ENCODE measurements at places on chromosomes 7 and 10.

DNA sequence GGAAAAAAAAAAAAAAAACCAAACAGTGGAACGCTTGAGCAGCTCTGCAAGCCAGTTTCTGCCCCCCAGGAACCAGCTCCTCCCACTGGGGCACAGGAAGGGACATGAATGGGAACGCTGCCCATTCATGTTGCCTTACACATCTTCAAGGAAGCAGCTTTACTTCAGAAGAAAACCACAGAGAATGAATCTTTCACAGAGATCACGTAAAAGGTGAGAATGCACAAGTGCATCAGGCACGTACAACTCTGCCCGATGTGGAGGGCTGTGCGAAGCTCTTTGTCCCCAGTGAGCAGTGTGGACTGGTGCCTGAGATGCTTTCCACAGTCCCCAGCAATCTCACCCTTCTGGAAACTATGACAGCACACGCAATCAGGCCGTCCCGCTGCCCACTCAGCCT lies 106.2 kb downstream of the DLG5 start:
- no peak for DNase-seq

GRCh38 chr7:17233603-17234002 lies 64.8 kb upstream of the AHR start:
- no peak for DNase-seq

- no peak for DNase-seq
These were observed 147.8 kb upstream of the KLF14 start for GRCh38 chr7:130881799-130882141.

DNA sequence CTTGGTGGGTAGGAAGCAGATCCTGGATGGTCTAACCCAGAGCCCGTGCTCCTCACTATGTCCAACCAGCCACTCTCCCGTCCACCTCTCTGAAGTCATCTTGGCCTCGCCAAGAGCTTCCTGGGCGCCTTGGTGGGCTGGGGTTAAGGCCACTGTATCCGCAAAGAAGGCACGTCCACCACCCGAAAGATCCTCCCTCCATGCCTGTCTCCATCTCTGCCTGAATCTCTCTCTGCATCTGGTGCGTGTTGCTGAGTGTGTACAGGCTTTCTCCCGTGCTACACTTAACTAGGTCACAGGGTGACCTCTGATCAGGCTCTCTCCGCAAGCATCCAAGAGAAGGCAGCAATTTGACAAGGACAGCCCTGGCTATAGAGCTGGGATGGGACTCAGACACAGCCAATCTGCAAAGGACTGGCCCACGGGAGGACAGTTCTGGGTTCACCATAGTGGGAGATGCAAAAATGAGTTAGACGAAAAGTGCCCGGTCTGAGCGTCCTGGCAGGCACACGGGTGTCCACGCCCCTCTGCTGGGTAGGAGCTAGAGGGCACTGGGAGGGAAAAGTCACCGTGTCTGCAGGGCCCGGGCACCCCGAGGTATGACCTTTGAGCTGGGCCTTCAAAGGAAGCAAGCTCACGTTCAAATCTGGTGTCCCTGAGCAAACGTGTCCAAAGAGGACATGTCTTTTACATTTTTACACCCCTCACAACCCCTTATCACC lies 9.4 kb upstream of the RFC2 start:
- no peak for DNase-seq

GRCh38 chr10:93565446-93565845 lies 1.0 kb upstream of the FFAR4 start:
- no peak for DNase-seq

DNA sequence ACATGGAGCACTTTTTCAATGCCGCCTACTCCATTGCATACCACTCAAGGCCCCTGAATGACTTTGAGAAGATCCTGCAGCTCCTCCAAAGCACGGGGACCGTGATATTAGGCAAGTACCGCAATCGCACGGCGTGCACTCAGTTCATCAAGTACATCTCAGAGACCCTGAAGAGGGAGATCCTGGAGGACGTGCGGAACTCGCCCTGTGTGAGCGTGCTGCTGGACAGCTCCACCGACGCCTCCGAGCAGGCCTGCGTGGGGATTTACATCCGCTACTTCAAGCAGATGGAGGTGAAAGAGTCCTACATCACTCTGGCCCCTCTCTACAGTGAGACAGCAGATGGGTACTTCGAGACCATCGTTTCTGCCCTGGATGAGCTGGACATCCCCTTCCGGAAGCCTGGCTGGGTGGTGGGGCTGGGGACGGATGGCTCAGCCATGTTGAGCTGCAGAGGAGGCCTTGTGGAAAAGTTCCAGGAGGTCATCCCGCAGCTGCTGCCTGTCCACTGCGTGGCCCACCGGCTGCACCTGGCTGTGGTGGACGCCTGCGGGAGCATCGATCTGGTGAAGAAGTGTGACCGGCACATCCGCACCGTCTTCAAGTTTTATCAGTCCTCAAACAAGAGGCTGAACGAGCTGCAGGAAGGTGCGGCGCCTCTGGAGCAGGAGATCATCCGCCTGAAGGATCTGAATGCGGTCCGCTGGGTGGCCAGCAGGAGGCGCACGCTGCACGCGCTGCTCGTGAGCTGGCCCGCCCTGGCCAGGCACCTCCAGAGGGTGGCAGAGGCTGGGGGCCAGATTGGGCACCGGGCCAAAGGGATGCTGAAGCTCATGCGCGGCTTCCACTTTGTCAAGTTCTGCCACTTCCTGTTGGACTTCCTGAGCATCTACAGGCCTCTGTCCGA lies 12.7 kb upstream of the ATP6V0E2 start:
- no peak for DNase-seq

DNA sequence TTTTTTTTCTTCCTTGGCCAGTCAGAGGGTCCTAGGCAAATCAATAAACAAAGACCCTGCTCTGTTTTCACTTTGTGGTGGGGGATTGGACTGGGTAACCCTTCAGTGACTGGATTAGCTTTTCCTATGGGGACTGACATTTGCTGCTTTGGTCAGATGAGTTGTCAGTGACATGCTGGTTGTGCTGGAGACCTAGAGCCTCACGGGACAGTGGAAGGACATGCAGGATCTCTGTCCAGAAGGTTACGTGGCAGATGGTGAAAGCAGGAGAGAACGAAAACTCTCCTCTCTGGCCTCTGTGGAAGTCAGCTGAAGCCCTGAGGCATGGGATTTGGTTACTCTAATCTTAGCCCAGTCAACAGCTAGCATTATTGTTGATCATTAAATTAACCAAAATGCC lies 90.0 kb upstream of the BMPER start:
- no peak for DNase-seq

- no peak for DNase-seq
These were observed 33.5 kb upstream of the CPN1 start for GRCh38 chr10:100114976-100115770.

DNA sequence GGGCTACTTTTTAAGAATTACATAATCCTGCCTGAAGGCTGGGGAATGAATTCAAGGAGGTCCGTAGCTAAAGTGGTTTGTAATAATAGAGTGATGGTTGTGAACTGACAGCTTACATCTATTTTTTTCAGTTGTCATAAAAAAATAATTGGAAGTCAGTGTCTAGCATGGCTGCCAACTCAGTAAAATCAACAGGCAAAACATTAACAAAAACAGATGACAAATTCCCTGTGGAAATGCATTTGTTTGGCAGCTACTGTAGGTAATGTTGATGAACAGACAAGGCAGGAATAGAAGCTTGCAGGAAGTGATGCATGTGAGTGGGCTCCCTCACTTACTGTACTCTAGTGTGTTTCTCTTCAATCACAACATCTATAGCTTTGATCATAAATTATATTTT lies 766.0 kb upstream of the POT1 start:
- no peak for DNase-seq

GRCh38 chr10:107031931-107032699 lies 132.4 kb downstream of the SORCS1 start:
- no peak for DNase-seq

DNA sequence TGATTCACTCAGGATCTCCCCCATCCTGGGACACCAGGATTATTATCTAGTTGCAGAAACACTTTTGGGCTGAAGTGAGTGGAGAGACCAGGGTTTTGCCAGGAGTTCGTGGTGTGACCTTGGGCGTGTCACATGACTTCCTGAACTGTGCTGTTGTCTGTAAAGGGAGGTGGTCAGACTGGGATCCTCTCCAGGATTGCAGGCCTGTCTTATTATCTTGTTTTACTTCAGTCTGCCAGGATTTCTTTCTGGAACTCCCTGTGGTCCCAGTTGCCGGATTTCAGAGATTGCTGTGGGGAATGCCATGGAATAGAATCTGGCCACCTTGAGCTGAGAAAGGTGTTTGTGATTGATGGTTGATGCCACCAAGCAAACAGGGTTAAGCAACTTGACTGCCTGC lies 35.8 kb downstream of the CRCP start:
- DNase-seq, result no peak

DNA sequence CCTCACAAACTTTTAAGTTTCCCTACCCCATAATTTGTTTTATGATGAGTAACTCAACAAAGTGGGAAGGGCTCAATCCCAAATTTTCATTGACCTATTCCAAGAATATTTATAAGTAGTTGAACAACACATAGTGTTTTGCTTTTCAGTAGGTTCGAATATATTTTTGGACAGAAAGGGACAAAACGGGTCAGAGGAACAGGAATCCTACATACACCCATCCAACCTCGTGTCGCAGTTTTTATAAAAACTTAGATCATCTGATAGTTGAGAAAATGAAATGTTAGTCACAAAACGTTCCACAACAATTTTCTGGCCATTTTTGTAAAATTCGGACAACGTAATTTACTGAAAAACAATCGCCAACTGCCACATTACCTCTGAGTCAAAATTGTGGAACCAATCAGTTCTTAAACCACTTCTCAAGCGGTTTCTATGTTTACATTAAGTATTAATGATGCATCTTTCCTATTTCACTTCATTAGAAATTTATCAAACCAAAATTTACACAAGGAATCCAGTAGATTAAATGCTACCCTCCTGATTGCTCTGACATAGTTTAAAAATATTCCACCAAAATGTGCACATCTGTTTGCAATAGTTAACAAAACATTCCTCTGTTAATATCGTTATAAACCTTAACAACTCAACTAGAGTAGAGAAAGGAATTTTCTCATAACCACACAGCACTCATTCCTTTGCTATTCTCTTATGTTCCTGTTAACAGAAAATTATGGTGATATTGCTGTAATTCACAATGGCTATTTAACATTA lies 6.3 kb downstream of the WNT16 start:
- no peak for DNase-seq

- no peak for DNase-seq
These were observed 384.7 kb downstream of the MDFIC start for GRCh38 chr7:115306586-115306985.

DNA sequence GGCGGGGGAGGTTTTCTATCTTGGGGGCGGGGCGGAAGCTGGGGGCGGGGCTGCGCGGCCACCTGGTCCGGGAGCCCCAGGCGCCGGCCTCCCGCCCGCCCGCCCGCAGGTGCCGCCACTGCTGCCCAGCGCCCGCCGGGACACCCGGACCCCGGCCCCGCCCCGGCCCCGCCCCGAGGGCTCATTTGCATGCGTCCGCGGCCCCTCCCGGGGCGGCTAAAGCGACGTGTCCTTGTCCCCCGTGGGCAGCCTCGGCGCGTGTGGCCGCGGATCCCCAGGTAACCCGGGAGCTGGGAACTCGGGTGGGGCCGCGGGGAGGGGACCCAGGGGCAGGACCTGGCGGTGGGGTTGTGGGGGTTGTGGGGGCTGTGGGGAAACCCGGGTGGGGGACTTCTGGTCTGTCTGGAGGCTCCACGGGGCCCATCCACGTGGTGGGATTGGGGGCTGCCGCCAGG lies at the start of gene BHLHA15:
Gene BHLHA15 (plus strand): TSS at position 219 of the 455 bp plus-strand sequence. CDS start 871 bp downstream, outside the sequence.
- no peak for DNase-seq

- peak; percentile 37 for DNase-seq
These were observed 31.9 kb downstream of the PIP4K2A start for GRCh38 chr10:22682237-22683139.

DNA sequence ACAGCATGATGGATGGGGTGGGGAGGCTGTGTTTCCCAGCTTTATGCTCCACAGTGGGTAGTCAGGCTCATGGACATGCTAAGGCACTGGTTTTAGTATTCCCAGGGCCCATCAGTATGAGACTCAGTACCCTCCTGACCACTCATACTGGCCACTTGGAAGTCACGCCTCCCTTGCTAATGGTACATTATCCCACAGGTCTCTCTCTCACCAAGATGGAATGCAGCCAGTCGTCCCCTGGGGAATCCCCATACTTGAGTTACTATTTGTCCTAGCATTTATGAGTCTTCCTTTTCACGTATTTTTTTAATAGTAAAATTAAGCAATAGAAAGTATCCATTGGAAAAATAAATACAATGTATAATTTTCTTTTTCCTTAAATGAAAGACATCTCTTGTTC lies 80.6 kb upstream of the TBX20 start:
- DNase-seq, result no peak

- DNase-seq, result no peak
These were observed 712 bp downstream of the FOXP2 start for GRCh38 chr7:114415064-114415989.

DNA sequence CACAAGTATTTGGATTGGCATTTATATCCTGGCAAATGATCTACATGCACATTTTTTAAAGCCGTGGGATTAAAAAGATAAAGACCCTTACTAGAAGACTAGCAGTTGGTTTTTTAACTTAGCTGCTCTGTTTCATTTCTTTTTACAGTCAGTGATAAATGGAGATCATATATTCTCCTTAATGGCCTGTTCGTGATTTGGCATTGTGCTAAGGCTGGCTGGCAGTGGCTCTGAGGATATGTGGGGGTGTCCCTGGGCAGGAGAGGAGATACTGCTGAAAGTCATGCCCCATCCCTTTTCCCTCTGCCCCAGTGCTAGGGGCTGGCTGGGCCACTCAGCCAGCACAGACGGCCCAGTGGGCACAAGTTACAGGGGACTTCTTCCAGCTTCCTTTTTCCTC lies 341.7 kb downstream of the PRPF18 start:
- no peak for DNase-seq

- DNase-seq, result no peak
These were observed 1005.0 kb downstream of the LRMDA start for GRCh38 chr10:76436401-76436811.

DNA sequence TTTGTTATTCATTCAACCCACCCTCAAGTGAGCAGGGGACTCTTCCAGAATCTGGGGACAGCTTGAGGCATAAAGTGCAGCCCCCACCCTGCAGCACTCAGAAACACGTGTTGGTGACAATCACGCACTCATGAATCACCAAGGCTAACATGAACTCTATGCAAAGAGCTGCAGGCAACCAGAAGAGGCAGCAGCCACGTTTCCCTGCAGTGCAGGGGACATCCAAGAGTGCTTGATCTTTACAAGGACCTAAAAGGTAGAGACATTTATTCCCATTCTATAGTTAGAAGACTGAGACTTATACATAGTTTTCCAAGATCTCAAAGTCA lies 135.2 kb upstream of the GDF10 start:
- no peak for DNase-seq
